ENCODE measurements at places on chromosomes 1 and 21.

- DNase-seq, result no peak
Measured at GRCh38 chr21:17631195-17631594, 18.5 kb upstream of the BTG3 start.

DNA sequence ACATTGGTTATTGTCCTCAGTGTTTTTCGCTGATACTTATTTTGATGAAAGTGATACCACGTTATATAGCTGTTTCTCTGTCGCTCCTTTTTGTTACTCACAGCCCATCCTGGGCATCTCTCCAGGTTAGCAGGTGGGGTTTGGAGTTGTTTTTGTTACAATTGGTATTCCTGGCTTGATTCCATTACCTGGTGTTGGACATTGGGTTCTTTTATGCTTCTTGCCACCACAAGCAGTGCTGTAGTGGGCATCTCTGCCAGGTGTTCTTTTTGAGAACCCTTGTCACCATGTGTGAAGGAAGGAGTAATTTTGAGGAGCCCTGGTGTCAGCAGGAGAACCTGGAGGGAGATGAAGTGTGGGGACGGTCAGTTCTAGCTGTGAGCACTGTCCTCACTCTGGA is 47.5 kb upstream of the PWP2 start:
- DNase-seq, result no peak

DNA sequence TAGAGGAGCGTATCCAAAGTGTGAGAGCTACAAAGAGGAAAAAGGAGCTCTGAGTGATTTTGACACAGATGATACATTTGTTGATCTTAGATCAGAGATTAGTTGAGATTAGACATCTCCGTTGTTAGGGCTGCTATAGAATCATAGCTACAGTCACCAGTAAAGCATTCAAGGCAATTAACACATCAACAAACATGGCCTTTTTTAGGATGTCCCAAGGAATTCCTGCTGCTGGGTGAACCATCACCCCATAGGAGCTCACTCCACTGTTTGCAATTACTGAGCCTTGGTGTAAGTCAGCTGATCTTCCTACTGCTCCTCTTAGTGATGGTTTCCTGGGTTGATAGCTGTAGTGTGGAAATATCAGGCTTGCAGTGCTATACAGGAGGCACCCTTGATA is 6.7 kb upstream of the RSRP1 start:
- DNase-seq, result no peak

- no peak for DNase-seq
Measured at GRCh38 chr1:101420406-101420805, 183.6 kb downstream of the S1PR1 start.

DNA sequence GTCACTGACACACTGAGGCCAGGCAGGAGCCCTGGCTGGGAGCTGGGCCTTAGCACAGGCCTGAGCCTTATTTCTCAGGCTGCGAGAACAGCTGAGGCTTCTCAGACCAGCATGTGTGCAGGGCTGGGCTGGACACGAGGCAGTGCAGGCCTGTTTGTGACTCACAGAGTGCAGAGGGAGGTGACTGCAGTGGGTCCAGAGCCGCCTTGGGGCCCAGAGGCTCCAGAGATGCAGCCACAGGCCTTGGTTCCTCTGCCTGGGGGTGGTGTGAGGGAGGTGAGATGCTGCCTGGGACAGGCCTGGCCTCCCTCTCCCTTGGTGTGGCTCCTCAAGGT is 61.2 kb upstream of the ETV3 start:
- DNase-seq, result no peak

- no peak for DNase-seq
Measured at GRCh38 chr21:25563361-25564116, 43.7 kb downstream of the MRPL39 start.

- DNase-seq, result no peak
Measured at GRCh38 chr1:45619149-45619921, 4.5 kb downstream of the CCDC17 start.

GRCh38 chr1:239268007-239268406 is 118.4 kb upstream of the CHRM3 start:
- DNase-seq, result no peak

- no peak for DNase-seq
Measured at GRCh38 chr1:92921031-92922023, 39.9 kb downstream of the DIPK1A start.

DNA sequence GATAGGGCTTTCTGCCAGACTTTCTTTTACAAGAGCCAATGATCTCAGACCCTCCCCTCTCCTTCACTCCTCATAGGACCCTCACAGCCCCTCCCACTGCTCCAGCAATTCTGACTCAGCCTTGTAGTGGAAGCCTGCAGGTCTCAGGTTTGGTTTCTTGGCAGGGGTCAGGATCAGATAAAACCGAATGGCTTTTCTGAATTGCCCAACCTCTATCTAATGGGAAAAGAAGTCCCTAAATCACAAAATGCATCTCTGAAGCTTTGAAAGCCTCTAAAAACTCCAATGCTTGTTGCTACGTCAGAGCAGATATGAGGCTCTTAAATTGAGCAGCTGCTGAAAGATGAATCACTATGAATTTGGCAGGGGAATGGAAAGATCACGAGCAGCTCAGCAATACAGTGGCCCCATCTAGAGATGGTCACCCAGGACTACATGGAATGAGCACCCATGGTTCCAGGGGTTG is 74.5 kb downstream of the NID1 start:
- no peak for DNase-seq

GRCh38 chr1:223304931-223305330 is 59.0 kb downstream of the SUSD4 start:
- no peak for DNase-seq

GRCh38 chr1:3908886-3909517 is 8.9 kb upstream of the C1orf174 start:
- no peak for DNase-seq

DNA sequence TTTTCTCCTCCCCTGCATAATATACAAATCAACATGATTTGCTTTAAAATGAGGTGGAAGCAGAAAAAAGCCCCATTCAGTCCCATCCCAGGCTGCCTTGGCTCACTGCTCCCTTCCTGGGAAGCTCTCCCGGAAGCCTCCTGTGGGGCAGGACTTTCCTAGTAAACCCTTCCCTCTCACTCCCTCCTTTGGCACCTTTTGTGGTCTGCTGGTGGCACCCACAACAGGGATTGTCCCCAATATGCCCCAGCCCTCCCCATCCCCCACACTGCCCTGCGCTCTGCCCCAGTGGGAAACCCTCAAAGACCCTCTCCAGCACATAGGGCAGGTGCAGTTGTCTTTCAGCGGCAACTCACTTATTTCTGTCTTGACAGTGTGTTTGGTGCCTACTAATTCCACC is 1.8 kb upstream of the TMPRSS2 start:
- DNase-seq, result no peak

GRCh38 chr1:31576743-31577455 is 584 bp downstream of the TINAGL1 start:
- no peak for DNase-seq

GRCh38 chr21:43919871-43920801 is 55.1 kb downstream of the AGPAT3 start:
- DNase-seq, result no peak

GRCh38 chr1:40476924-40477677 is at the start of gene ZFP69:
Gene ZFP69, plus strand, starts transcription at chr1:40477290. Its CDS starts 2,072 bp downstream, at chr1:40479362.
- DNase-seq, result peak; percentile 48

GRCh38 chr1:51154776-51155175 is 52.7 kb downstream of the C1orf185 start:
- DNase-seq, result no peak

All from stimulated activated CD8-positive, alpha-beta memory T cell treated with anti-CD3 and anti-CD28 coated beads, Interleukin-2, amount 100 ng/mL, for 1 hour (primary cell).